ENCODE measurements at places on chromosomes 6 and 20.
A peak's percentile ranks its signal among the peaks of the same experiment; 100 is the strongest.

GRCh38 chr6:144310765-144311164, 25.6 kb downstream of the UTRN start:
- DNase-seq, result no peak

DNA sequence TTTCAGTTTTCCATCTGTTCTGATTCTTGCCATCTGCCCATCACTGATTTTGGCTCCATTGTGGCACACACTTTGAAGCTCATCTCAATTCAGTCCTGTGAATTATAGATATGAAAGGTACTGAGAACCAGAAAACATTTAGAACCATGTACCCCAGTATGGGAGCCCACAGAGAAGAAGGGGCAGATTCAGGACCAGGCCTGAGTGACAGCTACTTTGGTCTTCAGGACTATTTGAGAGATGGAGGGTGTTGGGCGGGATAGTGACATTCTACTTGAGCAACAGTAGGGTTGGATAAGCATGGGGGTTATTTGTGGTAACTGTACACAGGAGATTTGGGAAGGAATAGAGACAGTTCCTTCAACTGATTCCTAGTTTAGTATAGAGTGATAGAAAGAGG, 259.2 kb upstream of the MANEA start:
- DNase-seq, result no peak

DNA sequence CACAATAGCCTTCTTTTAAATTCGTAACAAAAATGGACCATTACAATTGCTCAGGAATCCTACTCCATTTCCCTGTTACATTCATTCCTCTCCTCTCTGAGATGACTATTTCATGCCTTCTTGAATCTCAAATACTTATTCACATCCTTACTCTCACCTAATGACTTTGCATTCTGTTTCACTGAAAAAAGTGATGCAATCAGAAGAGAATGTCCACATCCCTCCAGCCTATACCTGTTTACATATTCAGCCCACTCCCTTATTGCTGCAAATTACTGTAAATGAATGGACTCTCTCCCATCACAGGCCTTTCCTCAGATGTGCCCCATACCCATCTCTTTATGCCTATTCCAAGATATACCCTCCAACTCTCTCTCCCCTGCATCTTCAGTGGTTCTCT, 8.6 kb downstream of the TAAR1 start:
- DNase-seq, result no peak

DNA sequence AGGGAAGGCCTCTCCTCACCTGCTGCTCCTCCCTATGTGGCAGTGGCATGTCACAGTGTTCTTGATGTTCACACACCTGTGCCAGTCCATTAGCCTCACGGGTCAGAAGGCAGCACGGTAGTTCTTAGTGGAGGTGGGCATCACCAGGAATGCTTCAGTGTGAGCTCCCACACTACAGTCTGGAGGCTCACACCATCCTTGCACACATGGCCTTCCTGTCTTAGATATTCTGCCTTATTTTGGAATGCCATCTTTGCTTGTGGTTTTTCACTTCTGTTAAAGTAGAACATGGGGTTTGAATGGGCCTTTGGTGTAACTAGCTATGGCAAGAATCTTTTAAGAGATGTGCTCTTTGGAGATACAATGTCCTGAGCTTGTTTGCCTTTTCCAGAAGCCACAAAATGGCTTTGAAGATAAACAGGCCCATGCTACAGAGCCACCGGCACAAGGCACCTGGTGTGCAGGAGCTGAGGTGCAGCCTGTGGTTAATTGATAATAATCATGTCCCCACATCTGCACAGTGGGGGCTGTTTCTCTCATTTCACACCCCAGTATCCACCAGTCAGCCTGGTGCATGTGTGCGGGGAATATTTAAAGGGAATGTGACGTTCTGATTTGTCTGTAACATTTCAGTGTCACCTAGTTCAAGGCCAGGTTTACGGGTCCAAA, 3.2 kb upstream of the SLC17A9 start:
- no peak for DNase-seq

GRCh38 chr6:70980727-70981126, 23.9 kb upstream of the B3GAT2 start:
- DNase-seq, result no peak

GRCh38 chr6:153048631-153049030, 46.1 kb upstream of the MTRF1L start:
- DNase-seq, result no peak

- peak; percentile 64 for DNase-seq
Measured at GRCh38 chr6:14876778-14877613, 368.9 kb upstream of the JARID2 start.

GRCh38 chr6:112659912-112660311, 312.8 kb downstream of the RFPL4B start:
- no peak for DNase-seq

- DNase-seq, result peak; percentile 50
Measured at GRCh38 chr6:44002593-44003344, 124.5 kb downstream of the MRPL14 start.

GRCh38 chr6:66662196-66662595, 955.2 kb upstream of the EYS start:
- DNase-seq, result no peak

DNA sequence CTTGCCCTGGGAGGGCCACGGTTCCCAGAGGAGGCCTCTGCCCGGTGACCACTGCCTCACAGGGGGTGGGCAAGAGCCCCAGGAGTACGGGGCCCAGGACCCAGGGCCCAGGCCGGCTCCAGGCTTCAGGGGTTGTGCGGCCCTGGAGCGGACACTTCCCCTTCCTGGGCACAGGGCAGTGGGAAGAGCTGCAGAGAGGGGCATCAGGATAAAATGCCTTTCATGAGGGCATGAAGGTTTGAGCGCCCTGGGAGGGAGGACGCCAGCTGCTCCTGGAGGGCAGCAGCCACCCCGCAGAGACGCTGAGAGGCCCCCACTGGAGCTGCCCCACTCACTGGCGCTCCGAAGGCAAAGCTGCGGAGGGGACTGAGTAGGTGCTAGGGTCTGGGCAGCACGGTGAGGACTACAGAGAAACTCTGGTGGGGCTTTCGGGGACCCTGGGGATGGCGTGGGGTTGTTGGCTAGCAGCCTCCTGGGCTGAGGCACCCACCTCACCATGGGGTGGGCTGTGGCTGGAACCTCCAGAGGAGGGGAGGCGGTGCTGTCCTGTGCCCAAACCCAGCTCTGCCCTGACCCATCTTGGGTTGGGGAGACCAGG, 10.4 kb downstream of the LAMA5 start:
- no peak for DNase-seq

- DNase-seq, result no peak
Measured at GRCh38 chr6:75657327-75657726, 55.6 kb downstream of the SENP6 start.

DNA sequence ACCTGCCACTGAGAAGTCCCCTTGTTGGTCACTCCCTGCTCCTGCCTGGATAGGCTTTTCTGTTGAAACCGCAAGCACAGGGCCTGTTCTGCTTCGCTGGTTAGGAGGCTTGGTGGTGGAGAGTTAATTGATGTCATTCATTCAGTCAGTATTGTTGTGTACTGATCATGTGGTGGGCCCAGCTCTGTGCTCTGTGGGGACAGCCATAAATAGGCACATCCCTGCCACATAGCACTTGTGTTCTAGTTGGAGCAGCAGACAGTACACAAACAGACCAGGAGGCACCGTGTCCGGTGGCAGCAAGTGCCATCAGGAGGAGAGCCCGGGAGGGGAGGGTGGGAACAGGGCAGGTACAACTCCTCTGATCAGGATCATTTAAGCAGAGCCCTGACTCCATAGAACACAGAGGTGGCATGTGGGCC, 155.2 kb upstream of the INSM1 start:
- no peak for DNase-seq

DNA sequence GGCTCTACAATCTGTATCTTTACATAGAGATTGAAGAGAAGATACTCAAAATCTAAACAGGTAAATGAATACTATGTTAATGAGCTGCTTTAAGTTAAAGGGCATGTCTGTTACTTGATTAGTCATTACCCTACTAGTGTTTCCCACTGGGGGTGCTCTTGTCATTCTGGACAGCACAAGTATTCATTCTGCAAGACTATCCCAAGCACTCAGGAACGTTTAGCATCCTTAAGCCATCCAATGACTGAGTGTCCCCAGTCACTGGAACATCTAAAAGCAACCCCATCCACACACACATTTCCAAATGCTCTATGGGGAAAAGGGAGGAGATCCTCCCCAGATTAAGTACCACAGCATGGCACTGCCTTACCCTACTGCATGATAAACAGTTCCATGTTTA, 25.7 kb downstream of the EZR start:
- DNase-seq, result peak; percentile 61

GRCh38 chr20:37468886-37469285, 52.2 kb upstream of the NNAT start:
- DNase-seq, result no peak

- no peak for DNase-seq
Measured at GRCh38 chr6:135071541-135071940, 16.9 kb upstream of the HBS1L start.

- no peak for DNase-seq
Measured at GRCh38 chr6:19327241-19327640, 509.9 kb upstream of the ID4 start.

DNA sequence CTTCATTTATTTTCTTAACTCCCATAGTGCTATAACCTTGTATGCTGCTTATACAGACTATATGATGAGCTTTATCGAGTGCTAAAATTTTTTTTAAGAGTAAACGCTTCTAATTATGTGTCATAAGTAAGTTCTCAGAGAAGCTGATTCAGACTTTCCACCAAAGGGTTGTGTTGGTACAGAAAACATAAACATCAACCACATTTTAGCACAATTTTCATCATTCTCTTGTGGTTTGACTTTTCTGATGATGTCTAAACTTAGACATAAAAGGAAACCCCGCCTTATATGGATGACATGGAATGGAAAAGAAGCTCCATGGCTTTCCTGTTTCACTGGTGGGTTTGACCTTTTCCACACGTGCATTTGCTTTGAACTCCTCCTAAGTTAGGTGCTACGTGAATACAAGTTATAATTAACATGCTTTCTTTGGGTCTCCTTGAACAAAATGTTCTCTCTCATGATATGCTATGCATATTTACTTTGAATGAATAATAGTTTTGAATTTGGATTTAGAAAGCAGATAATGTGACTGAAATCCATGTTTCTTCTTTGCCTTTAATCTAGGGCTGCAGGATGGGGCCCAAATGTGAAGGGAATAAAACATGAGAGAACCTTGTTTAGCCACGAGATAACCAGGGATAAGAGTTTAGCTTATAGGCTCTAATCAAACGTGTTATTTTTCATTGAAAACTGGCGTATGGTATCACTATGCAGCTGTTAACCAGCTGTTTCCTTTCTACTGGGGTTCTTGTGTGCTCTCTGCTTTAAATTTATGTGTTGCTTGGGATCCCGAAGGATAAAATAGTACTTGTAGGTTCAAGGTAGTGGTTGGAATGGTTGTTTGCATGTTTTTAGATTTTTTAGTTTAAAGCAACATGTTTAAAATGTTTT, 127.1 kb upstream of the AHI1 start:
- DNase-seq, result peak; percentile 13

DNA sequence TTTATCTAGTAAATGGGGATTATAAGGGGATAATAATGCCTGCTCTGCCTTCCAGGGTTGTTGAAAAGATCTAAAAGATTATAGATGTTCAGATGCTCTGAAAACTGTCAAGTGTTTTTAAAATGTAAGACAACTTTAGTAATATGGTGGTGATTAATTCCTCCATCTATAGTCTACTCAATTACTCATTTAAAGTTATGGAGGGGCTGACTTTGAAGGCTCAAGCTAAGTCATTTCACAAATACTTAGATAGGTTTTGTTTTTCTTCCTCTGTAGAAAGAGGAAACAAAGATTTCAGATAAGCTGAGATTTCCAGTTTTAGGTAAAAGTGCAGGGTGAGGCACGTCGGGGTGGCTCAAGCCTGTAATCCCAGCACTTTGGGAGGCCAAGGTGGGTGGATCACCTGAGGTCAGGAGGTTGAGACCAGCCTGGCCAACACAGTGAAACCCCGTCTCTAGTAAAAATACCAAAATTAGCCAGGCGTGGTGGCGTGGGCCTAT, 50.5 kb upstream of the PIM1 start:
- no peak for DNase-seq

GRCh38 chr6:131013495-131013894, 49.5 kb downstream of the EPB41L2 start:
- DNase-seq, result no peak

- no peak for DNase-seq
Measured at GRCh38 chr20:50716518-50716917, 14.9 kb upstream of the PARD6B start.

DNA sequence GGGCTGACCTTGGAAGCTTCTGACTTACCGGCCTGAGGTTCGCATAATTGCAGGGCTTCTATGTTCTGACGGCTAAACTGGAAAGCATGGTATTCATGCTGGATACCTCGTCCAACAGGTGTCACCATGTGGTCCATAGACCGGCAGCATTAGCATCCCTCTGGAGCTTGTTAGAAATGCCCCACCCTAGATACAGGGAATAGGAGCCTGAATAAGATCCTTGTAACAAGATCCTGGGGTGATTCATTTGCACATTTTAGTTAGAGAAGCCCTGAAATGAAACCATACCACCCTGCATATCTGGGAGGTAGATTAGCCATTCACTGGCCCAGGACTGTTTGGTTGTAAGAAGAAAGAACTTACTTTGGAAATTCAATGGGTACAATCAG, 77.7 kb downstream of the TMEM170B start:
- no peak for DNase-seq

- DNase-seq, result no peak
Measured at GRCh38 chr6:116256694-116257093, 2.8 kb upstream of the TSPYL4 start.

DNA sequence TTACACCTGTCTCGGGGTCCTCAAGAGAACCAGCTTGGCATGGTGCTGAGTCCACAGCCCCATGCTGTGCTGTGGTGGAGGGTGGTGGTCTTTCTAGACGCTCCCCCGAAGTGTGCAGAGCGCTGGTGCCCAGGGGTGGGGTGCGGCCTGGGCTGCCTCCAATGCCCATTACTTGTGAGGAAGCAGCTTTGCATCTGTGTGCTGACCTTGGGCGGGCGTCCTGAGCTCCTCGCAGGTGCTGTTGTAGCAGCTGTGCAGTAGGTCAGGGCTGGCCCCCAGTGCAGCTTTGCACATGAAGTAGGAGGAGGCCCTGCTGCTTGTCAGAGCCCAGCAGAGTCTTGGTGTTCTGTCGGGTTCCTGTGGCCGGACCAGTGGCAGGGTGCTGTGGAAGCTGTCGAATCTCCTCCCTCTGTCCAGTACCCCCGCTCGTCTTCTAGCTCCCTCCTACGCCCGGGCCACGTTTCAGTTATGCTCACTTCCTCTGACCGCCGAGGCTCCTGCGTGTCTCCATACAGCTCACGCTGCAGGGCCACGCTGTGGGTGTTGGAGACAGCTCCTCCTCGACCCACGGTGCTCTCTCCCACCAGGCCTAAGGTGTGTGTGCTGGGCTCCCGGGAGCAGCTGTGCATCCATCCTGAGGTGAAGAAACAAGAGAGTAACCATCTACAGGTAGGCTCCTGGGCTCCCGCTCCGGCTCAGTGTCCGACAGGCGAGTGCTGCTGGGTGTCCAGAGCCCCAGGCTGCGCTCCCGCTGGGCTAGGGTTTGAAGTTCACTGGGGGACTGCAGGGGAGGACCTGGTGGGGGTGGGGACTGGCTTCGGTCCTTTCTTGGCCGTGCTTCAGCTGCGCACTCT, 4.1 kb downstream of the RTEL1 start:
- no peak for DNase-seq

- no peak for DNase-seq
Measured at GRCh38 chr20:31652917-31653396, 15.2 kb downstream of the COX4I2 start.

GRCh38 chr20:63882257-63883200, 12.4 kb upstream of the DNAJC5 start:
- DNase-seq, result no peak

GRCh38 chr6:134323698-134324097, 5.8 kb upstream of the SGK1 start:
- DNase-seq, result no peak

Measured in CD4-positive, alpha-beta T cell treated with Interleukin-21 for 1 hour (primary cell).